Stimulated activated CD4-positive, alpha-beta T cell treated with anti-CD3 and anti-CD28 coated beads, Interleukin-1b, Interleukin-23, amount 100 ng/mL, for 1 hour (primary cell): ENCODE measurements at places on chromosomes 11 and 22.

GRCh38 chr11:130783323-130783722 is 133.0 kb downstream of the SNX19 start:
- no peak for DNase-seq

GRCh38 chr11:58334708-58335107 is 24.2 kb downstream of the OR5B17 start:
- no peak for DNase-seq

- DNase-seq, result no peak
These were observed 3.5 kb downstream of the KCNJ5 start for GRCh38 chr11:128894685-128895084.

- DNase-seq, result no peak
These were observed 11.0 kb downstream of the PTPRJ start for GRCh38 chr11:47991266-47991830.

GRCh38 chr11:3738241-3738640 is 59.1 kb downstream of the NUP98 start:
- DNase-seq, result no peak

DNA sequence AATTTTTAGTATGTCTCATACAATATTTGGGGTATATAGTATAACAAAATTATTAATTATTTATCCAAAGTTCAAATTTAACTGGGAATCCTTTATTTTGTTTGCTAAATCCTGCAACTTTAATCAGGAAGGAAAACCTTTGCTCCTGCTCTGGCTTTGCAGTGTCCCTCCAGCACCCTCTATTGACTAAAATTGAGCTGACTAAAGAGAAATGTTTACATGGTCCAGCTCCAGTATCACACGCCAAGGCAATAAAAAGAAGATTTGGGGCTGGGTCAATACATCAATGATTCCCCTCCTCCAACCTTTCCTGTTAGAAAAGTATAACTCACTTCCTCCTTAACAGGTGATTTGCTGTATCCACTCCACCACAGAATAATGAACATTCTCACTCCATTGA is 153.0 kb upstream of the LRRC4C start:
- DNase-seq, result no peak
